H7 (cell line): ENCODE measurements at places on chromosomes 5 and 9.

GRCh38 chr5:149324641-149325040 is 20.7 kb upstream of the GRPEL2 start:
- DNase-seq, result no peak

- no peak for DNase-seq
Observed at GRCh38 chr9:130917168-130917960, 20.8 kb upstream of the QRFP start.

DNA sequence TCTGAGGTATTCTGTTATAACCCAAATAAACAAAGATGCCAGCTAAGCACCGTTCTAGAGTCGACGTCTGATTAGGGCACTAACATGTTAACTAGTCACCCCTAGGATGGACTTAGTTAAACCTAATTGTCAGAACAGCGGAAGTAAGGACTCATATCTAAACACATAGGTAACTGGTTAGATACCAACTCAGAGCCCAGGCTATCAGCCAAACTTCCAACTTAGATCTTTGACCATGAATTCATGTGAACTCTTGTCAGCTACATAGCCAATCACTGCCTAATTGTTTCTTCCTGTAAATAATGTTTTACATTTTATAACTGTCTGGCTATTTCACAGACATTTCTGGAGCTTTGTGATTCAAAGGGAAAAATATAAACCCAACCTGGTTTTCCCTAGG is 84.3 kb upstream of the DHFR start:
- no peak for DNase-seq

DNA sequence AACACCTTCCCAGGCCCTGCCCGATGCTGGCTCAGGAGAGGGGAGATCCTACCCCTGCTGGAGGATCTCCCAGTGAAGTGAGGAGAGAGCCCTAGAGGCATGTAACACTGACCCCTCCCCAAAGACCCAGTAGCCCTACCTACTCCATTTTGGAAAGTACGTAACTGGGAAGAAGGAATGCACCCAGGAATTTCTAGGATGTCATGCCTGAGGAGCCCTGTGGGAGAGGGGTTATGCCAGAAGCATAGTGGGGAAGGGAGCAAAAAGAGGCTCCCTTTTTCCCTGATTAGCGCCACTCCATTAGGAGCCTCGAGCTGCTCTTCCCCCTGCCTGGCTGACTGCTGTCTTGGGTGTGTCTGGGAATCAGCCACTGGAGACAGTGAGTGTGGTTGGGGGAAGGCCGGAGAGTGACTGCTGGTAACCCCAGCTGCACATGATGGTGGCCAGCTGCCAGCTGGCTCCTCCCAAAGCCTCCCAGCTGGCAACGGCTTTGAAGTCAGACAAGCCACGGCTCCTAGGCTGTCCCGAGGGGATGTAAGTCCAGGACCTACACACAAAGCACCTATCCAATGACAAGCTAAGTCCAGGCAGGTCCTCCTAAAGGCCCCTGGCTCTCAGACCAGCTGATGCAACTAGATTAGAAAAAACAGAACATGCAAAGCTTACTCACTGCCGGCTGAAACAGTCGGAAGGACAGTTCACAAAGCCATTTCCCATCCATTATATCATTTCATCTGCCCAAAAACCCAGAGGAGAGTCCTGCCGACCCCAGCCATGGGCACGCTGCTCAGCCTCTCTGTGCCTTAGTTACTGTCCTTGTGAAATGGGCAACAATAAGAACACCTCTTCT is 136.5 kb upstream of the ABCA1 start:
- peak; percentile 32 for DNase-seq

DNA sequence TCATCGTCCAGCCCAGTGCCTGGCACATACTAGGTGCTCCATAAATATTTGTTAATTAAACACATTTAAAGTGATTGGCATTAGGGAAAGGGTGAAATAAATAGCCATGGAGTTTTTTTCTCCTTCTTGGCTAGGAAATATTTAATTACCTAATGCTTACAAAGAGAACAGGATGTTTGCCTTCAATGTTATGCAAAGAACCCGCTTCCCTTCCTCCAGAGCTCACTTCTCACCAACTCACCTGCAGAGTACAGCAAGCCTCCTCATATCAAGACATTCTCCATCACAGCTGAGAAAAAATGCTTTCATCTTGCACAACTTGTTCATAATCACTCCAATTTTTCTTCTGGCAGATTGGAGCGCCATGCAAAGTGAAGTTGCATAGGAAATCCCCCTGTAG is 161.7 kb upstream of the STK32A start:
- DNase-seq, result no peak

GRCh38 chr9:98589102-98589501 is 119.6 kb downstream of the GABBR2 start:
- DNase-seq, result no peak

DNA sequence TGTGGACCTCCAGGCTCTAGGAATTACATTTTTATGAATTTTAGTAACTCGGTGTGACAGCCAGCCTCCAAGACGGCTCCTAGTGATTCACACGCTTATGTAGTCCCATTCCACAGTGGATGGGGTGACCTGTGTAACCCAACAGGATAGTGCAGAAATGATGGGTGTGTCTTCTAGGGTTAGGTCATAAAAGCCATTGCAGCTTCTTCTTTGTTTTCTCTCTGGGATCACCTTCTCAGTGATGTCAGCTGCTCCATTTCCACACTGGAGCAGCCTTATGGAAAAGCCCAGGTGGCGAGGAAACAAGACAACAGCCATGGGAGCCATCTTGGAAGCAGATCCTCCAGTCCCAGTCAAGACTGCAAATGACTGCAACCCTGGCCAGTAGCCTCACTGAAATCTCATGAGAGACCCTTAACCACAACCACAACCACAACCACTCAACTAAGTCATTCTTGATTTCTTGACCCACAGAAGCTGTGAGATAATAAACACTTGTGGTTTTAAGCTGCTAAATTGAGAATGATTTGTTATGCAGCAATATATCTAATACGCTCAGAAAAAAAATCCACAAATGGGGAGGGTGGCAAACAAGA is 5.1 kb upstream of the GNPDA1 start:
- DNase-seq, result no peak

- DNase-seq, result no peak
Observed at GRCh38 chr9:87549791-87550190, 52.1 kb downstream of the DAPK1 start.

GRCh38 chr5:71631070-71631469 is 43.9 kb downstream of the MCCC2 start:
- DNase-seq, result no peak

GRCh38 chr9:19032406-19032805 is 603 bp downstream of the SAXO1 start:
- DNase-seq, result no peak

DNA sequence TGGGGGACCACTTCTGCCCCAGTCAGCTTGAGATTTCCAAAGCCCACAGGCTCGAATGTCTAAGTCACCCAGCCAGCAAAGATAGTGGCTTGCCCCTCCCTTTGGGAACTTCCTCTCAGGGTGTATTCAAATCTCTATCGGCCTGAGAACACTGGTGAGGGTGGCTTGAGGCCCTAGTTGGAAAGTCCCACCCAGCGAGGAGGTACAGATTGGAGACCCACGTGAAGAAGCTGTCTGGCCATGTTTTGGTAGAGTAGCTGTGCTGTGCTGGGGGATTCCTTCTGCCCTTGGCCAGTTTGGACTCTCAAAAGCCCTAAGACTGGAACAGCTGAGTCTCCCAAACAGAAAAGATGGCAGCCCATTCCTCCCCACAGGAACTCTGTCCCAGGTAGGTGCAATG is 172.7 kb upstream of the RIOK2 start:
- DNase-seq, result no peak

- no peak for DNase-seq
Observed at GRCh38 chr9:16290169-16290568, 580.3 kb downstream of the BNC2 start.

DNA sequence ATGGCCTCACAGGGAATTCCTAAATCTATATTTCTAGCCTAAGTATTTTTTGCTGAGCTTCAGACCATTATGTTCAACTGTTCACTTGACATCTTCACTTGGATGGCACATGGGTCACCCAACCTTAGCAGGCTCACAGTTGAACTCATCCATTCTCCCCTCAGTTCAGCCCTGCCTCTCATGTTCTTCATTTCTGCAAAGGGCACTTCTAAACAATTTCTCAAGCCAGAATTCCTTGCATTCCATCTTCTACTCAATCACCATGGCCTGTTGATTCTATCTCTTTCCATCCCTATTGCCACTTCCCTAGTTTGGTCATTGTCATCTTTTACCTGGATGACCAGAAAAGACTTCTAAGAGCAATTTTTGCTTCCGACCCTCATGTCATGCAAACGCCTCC is 7.3 kb upstream of the RGS3 start:
- no peak for DNase-seq

DNA sequence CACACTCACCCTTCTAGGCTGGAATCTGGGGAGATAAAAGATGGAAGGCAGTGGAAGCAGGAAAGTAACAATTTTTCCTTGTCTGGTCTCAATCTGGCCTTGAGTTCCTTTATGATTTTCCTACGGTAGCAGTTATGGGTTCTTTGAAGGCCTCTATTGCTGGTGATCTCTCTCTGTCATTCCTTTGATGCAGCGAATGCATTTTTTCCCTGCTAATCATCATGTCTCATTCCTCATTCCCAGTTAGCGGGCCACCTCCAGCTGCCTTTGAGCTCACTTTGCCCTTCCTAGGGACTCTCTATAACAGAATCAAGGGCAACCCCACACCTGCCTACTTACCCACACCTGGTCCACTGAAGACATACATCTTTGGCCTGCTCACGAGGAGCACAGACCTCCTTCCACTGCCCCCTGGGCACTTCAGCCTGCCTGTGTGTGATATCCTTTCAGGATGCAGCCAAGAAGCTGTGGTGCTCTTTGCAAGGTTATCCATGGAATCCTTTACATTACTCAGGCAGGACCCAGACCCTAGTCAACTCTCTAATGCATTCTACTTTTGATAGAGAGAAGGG is 191.7 kb downstream of the DRD1 start:
- DNase-seq, result no peak

GRCh38 chr5:133284306-133284705 is 232.5 kb downstream of the HSPA4 start:
- DNase-seq, result no peak

- DNase-seq, result no peak
Observed at GRCh38 chr9:120442308-120442995, 137.5 kb downstream of the CDK5RAP2 start.

- no peak for DNase-seq
Observed at GRCh38 chr5:159800131-159800840, 116.0 kb upstream of the ADRA1B start.

DNA sequence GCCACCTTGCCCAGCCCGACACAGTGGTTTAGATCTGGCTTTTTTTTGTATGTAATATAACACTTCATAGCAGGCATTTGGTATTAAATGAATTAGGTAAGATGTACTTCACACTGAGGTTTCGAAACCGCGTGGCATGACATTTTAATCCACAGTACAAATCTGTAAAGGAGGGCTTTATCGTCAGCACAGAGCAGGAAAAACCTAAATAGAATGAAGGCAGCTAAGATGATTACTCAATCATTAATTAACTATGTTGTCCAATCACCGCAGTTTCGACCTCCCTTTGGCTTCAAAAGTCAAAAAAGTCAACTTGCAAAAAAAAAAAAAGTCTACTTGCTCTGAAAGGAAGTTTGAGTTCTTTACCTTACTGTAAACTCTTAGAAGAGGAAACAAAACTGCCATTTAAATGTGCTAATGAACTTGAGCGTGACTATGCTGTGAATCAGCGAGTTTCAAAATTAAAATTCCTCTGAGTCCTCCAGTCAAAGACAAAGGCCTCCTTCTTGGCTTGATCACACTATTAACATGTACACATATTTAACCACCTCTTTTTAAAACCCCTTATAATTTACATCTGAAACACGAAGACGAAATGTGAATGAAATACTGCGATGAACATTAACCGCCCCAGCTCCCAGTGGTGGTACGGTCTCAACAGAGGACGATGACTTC is 698 bp upstream of the SEC24A start:
- DNase-seq, result peak; percentile 19
